Activated CD4-positive, alpha-beta T cell treated with anti-CD3 and anti-CD28 coated beads for 24 hours (primary cell): ENCODE measurements at places on chromosomes 2 and 18.

DNA sequence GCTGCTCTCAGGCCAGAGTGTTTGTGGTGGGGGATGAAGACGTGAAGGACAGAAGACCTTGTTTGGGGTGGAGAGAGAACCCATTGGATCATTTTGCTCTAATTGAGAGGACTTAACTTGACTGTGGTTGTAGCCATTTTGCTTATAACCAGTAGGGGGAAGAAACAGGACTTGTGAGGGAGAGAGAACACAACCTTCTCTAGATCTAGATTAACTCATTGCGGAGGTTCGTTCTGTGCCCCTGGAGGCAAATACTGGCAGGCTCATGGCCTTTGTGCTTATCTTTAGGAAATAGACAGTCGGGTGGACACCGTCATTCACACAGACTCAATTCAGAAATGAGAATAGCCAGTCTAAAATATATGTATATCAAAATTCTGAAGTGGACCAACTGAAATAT is 147.0 kb upstream of the LHCGR start:
- no peak for DNase-seq

DNA sequence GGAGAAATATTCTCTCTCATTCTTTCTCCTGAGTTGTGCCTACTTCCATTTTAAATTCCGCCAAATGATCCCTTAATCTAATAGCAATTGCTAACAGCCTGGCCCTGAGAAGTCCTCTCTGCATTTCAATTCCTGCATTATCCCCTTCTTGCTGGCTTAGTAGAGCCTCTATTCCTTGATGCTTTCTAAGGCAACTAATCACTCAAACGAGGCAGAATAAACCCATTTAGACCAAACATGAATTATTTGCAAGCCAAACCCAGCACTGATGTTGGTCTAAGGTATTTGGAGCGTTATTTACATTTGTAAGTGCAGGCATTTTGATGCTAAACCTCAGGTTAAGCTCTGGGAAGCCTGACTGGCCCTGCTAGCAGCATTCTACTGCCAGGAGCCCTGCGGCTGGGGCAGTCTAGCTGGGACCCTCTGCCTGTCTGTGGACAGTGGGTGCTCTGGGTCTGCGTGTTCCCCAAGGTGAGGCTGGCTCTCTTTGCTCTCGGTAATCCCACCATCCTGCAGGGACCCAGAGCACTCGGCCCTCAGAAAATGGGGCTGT is 173.1 kb upstream of the HS6ST1 start:
- no peak for DNase-seq

DNA sequence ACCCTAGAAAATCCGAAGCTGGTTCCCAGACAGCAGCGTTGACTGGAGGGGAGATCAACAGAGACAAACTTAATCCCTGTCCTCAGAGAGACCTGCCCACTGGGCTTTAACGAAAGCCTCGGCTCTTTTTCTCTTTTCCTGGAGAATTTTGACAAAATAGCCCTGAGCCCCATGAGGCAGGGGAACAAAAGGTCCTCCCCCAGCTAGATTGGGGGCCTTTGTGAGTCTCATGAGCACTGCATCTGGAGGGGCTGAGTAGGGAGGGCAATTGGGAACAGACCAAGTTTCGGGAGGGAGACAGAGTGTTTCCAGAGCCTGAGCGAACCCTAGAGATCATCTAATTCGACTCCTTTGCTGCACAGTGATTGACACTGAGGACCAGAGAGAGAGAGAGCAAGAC is 123.9 kb upstream of the HAAO start:
- no peak for DNase-seq

DNA sequence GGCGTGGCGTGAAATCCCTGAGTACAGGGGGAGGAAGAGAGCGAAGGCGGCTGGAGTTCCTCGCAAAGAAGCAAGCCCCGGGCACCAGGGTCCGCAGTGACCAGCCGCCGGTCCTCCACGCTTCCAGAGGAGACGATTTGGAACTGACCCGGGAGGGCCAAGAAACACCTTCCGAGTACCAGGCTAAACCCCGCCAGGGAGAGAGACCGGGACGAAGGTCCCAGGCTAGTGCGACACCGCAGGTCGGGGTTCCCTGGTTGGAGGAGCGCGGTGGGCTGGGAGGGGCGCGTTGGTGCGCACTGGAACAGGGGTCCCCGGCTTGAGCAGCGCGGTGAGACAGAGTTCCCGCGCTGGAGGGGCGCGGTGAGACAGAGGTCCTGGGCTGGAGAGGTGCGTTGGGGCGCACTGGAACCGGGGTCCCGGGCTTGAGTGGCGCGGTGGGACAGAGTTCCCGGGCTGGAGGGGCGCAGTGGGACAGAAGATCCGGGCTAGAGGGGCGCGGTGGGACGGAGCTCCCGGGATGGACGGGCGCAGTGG is 901 bp downstream of the WDFY1 start:
- DNase-seq, result no peak

DNA sequence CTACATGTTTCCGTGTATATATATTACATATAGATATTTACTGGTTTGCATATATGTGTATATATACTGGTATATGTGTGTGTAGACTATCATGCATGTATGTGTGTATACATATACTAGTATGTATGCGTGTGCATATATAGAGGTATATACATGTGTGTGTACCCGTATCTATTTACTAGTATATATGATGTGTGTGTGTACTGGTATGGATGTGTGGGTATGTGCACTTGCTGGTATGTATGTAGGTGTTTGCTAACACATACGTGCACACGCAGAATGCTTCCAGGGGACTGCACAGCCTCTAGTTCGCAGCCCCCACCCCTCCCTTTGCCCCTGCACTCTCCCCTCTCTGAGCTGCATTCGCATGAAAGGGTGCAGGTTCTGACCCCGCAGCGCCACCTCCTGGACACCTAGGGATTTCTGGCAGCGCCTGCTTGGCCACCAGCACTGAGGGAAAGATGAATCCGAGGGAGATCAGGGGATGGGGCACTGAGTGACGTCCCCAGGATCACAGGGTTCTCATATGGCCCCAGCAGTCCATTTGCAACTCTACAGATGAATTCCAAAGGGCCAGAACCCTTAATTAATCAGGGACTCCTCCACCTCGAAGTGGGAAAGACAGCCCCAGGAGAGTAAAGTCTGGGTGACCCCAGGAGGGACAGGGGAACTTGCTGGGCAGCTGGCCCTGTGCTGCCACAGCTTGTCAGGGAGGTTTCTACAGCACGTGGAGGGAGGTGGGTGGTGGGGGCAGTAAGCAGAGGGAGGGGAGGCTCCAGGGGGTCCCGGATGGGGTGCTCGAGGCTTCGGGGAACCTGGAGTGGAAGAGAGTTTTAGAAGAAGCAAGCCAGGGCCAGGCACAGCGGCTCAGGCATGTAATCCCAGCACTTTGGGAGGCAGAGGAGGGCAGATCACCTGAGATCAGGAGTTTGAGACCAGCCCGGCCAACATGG is 66.8 kb upstream of the ASAP2 start:
- DNase-seq, result peak; percentile 60

GRCh38 chr2:67955748-67956603 is 106.8 kb downstream of the C1D start:
- no peak for DNase-seq

DNA sequence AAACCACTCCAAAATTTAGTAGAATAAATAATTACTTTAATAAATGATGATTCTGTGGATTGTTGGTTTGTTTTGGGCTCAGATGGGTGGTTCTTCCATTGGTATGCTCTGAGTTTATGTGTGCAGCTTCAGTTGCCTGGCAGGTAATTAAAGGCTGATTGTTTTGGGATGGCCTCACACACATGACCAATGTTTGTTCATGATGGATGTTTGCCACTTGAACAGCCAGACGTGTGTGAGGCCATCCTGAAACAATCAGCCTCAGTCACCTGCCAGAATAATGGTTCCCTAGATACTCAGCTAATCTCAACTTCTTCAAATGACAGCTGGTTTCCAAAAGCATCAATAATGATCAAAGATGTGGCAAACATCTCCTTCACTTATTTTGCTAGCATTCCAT is 352.5 kb upstream of the GULP1 start:
- DNase-seq, result no peak

DNA sequence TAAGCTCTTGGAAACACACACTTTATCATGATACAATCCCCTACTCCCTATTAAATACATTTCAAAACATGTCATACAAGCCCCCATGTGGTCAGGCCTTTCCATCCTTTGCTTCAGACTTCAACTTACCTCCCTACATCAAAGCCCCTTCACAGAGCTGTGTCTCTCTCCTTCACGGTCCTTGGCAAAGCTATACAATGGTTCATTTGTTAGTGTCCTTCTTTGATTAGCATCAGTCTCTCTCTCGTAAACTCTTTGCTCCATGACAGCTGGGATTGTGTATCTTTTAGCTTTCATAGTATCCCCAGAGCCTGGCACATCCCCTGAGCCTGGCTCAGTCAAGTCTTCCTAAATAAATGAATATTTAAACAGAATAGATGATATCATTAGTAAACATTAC is 25.6 kb upstream of the INSIG2 start:
- no peak for DNase-seq

DNA sequence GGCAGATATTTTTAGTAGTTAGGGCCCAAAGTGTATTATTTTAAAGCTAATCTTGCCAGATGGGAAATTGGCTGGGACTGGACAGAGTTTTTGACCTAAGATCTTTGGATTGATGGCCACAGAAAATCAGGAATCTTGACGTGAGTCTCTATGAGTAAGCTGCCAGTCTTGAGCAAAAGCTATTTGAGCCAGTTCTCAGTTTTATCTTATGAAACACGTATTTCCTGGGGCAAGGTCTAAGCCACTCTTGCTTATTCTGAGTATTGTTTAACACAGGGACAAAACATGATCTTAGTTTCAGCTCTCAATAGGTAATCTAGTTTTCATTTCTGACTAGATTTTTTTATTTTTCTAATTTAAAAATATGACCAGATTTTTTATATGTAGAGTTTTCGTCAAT is 329.4 kb downstream of the CNTNAP5 start:
- DNase-seq, result no peak

- no peak for DNase-seq
These were observed 101.0 kb downstream of the STPG4 start for GRCh38 chr2:47054036-47054555.

GRCh38 chr2:120566331-120567035 is 169.2 kb upstream of the GLI2 start:
- no peak for DNase-seq

DNA sequence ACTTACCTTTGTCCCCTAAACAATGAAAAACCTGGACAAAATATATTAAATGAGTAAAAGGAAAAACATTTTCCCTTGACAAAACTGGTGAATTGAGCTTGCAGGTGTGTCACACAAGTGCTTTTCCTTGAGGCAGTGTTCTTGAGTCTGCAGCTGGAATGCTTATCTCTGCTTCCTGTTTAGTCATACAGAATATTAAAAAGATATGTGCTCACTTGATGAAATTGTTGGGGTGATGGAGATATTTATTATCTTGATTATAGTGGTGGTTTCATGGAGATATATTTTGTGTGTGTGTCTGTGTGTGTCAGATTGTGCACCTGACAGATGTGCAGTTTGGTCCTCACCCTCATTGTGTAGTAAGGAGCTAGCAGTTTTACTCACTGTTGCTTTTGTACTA is 3.3 kb downstream of the TAF1B start:
- DNase-seq, result no peak

- DNase-seq, result no peak
These were observed 38.2 kb downstream of the MC2R start for GRCh38 chr18:13877157-13877556.

GRCh38 chr2:177171418-177171865 is 41.2 kb upstream of the HNRNPA3 start:
- no peak for DNase-seq

- DNase-seq, result no peak
These were observed 214.4 kb upstream of the EPAS1 start for GRCh38 chr2:46082531-46083485.

- no peak for DNase-seq
These were observed 248.7 kb upstream of the PIK3C3 start for GRCh38 chr18:41706301-41706700.

DNA sequence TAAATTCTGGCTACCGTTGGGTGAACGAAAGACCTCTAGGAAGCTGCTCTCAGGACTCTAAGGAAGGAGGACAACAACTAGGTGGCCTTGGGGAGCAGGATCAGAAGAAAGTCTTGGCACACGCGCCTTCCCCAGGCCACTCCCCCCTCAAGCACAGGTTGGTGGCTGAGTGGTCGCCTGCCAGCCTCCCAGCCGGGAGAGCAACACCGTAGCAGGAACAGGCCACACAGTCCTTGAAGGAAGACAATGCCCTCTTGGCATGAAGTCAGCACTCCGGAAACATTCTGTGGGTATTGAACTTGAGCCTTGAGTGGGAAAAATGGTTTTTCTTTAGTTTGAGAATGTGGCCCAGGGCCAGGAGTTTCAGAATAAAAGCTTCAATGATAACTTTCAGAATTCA is 87.4 kb upstream of the AGAP1 start:
- DNase-seq, result no peak

DNA sequence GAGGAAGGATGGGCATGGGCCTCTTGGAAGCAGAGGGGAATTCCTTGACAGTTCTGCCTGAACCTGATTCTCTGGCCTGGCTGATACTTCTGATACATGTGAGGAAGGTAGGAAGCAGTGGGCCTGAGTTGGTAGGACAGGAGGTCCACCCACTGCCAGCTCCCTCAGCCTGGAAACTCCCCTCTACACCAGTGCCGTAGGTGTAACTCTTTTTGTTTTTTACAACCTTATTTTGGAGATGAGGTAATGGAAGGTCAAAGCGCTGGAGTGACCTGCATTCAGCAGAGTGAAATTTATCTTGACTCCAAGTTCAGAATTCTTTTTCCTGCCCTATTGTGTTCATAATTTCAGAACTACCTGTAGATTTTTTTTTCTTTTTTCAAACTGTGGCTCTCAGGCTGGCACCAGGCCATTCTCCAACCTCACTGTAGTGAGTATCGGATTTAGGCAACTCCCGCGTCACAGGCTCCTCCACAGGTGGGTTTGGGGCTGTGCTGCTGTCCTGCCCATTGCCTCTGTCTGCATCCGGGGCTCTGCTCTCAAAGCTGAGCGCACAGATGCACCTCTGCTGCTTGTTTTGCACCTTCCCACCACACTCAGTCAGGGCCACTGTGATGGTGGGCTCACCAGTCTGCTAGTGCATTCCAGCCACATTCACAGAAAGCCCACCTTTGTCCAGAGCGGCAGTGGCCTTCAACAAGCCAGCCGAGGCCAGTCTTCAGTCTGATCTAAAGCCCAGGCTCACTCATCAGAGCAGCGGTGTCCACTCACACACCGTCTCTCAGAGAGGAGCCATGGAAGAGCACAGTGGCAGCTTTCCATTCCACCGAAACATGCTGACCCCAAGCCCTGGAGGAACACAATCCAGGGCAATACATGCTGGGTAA is 87.2 kb downstream of the UXS1 start:
- DNase-seq, result no peak

DNA sequence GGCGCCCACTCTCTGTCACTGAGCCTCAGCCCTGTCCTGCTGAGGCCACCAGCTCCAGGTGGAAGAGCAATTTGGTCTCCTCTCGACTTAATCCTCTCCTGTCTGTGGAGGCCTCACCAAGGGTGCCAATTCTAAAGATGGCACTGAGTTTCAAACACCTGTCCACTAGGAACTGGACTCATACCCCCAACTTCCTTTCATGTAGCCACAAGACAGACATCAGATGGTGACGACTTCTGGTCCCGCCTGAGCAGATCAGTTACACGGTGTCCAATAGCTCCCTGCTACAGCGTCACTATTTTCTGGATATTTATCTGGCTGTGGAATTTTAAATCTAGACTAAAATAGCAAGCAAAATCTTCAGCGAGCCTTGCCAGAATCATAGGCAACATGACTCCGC is 24.5 kb upstream of the SP5 start:
- DNase-seq, result no peak

GRCh38 chr2:11571170-11571569 is 37.3 kb downstream of the GREB1 start:
- DNase-seq, result no peak

GRCh38 chr2:152861349-152861942 is 143.0 kb downstream of the ARL6IP6 start:
- no peak for DNase-seq

- DNase-seq, result no peak
These were observed 67.0 kb upstream of the SERTAD2 start for GRCh38 chr2:64720535-64721319.
